ENCODE measurements at places on chromosomes 11 and 22. TPM values are rescaled to one million over a fixed set of nuclear protein-coding genes. Genes with fewer than 3 reads are reported as not detected.

KRTAP5-5 gene
- total RNA-seq, result not detected

BID gene
- total RNA-seq, result 72.9 TPM

GRCh38 chr22:23751441-23751996 is 607 bp upstream of the ZNF70 start:
- DNase-seq, result no peak

DNA sequence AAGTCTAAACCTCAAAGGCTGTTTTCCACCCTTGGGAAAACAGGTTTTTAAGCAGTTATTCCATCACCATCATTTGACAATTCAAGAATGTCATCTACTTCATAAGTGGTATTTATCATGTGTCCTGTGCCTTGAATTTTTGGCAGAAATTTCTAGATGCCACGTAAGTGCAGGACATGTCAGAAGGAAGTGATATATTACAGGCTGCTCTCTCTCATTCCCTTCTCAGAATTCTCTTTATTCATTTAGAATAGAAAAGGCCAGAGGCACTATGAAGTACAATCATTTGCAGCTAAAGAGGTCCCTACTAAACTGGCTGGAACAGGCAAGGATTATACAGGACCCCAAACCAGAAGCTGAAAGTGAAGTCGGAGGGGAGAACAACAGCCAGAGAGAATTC is 11.9 kb downstream of the RBFOX2 start:
- no peak for DNase-seq

DNA sequence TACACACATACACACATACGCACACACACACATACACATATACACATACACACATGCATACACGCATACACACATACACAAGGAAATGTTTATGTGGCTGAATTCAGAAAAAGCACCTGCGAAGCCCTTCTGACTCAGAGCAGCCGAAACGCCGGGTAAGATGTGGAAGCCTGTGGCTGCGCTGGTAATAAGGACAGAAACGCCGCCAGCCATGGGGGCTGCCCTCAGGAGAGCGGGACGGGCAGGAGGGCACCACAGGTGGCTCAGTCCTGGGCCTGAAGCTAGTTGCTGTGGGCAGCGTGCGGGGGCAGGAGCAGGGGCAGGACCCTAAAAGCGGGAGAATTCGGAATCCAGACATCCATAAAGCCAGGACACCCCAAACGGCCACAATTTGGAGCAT is 378.3 kb downstream of the BRD1 start:
- DNase-seq, result no peak

DNA sequence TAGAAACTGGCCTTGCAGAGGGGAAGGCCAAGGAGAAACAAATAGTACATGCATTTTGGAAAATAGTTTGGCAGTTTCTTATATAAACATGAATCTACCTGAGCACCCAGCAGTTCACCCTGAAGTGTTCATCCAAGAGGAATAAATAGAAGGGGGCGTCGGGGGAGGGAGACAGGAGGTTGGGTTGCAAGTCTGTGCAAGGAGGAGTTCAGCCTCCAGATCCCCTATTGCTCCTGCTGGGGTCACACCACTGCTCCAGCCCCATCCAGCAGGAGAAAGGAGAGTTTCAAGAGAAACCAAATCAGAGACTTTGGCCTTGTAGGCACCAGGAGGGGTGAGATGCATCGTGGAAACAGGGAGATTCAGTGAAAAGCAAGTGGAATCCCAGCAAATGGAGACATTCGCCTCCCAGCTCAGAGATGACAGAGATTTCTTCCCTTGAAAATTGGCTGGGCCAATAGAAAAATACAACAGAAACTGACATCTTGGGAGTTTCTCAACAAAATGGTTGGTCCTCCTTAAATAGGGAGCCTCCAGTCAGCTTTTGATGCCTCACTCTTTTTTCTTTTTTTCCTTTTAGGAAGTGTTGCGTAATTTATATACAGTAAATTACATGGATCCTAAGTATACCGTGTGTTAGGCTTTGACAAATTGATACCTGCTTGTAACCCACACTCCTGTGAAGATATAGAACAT is 34.1 kb downstream of the OTOG start:
- no peak for DNase-seq

GRCh38 chr11:132125988-132126871 is 755.8 kb downstream of the NTM start:
- DNase-seq, result no peak
